Naive B cell (primary cell): ENCODE measurements at places on chromosomes 7 and 10.
A peak's percentile ranks its signal among the peaks of the same experiment; 100 is the strongest.

DNA sequence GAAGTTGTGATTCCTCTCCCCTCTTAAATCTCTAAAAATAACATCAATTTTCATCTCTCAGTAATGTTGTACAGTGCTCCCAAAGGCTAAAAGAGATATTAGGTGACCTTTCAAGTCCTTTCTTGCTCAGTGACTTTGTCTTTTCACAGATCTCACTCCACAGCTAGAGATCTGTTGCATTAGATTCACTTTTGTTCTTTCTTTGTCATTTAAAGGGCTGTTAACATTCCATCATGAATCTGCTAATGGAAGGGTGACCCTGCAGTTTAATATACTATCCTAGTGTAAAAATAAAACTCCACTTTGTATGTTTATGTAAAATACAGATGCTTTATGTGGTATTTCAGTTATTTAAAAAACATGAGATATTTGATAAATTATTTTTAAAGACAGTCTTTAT, 30.5 kb downstream of the GNAI1 start:
- DNase-seq, result no peak

DNA sequence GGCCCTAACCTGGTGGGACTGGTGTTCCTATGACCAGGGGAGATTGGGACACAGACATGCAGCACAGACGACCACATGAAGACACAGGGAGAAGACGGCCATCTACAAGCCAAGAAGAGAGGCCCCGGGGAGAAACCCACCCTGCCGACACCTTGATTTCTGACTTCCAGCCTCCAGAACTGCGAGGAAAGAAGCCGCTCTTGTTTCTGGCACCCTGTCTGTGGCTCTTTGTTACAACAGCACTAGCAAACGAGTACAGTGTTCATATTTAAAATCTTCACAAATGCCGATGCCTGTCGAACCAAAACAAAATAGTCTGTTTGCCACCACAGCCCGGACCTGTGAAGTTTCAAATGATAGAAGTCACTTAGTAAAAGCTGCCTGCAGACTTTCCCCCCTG, 132.3 kb downstream of the ACTR3B start:
- DNase-seq, result no peak

- DNase-seq, result no peak
Observed at GRCh38 chr7:141157138-141157765, 83.4 kb downstream of the TMEM178B start.

DNA sequence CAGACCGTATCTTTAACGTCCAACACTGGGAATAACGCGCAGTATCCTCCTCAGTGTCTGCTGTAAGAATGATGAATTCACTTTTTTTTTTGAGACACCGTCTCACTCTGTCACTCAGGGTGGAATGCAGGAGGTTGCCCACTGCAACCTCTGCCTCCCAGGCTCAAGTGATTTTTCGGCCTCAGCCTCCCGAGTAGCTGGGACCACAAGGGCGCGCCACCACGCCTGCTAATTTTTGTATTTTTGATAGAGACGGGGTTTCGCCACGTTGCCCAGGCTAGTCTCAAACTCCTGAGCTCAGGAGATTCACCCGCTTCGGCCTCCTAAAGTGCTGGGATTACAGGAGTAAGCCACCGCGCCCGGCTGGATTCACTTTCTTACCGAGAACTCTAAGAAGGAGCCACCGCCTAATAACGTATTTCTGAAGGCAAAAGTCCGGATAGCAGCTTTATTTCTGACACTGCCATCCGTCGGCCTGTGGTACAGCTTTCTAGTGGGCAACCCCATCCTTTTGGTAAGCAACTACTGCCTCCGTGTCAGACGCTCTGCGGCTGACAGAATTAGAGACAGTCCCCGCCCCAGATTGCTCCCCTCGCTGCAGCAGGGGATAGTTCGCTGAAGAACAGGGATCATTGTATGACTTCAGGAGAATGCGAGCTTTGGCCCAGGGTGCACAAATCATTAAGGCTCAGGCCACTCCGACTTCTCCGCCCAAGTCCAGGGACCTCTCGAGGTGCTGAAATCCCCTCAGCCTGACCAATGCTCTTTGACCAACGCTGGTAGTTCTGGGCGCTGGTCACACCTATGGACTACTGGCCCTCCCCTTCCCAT, 662 bp downstream of the POLR3A start:
- DNase-seq, result no peak

DNA sequence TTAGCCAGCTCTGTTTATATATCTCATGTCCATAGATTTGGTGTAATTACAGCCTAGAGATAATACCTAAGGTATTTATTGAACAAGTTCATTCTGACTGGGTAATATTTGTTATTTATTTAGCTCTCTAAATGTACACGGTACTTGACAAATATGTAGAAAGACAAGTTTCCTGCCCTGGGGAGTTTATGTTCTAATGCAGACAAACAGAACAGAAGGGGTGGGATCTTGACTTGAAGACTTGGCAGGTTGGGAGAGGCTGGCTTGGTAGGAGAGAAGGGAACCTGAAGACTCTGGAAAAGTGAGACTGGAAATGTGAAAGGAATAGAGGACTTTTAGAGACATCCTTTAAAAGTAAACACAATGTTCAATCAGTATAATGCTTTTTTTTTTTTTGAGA, 97.7 kb upstream of the CDK6 start:
- no peak for DNase-seq

- DNase-seq, result no peak
Observed at GRCh38 chr7:23514755-23515154, 17.0 kb downstream of the TRA2A start.

- no peak for DNase-seq
Observed at GRCh38 chr10:53534428-53534827, 761.8 kb upstream of the MBL2 start.

GRCh38 chr10:122421054-122421625, 33.3 kb upstream of the ARMS2 start:
- DNase-seq, result no peak

- DNase-seq, result no peak
Observed at GRCh38 chr10:29479081-29479925, 155.5 kb downstream of the SVIL start.

DNA sequence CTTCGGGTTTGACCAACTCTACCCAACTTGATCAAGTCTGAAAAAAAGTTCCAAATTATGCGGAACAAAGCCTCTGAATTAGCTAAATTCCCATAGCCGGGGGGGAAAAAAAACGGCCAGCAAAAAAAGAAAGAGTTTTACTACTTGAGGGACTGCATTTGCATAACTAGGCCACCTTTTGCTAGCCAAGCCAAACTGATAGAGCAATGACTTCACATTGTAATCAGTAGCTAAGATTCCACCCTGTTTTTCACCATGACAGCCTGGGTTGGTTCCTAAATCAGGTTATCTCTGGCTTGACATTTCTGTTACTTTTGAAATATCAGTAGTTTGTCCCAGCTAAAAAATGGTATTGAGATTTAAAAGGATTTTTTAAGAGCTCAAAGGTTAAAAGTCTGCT, 31.4 kb upstream of the CREB3L2 start:
- DNase-seq, result no peak

DNA sequence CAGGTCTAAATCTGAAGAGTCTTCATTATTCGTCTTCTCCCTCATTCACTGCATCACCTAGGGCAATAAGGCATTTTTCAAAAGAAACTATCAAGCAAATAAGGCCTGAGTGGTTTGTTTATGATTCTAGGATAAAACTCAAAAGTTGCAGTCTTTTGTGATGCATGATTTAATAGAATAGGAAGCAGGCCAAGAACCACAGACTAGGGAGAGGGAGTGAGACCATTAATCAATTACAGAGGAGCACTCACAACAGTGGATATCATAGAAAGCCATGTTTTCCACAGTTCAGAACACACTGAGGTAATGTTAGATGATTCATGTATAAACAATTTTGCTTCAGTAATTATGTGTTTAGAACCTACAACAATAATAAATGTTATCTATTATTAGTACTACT, 87.8 kb upstream of the LRRTM3 start:
- no peak for DNase-seq

GRCh38 chr10:71770255-71770654, 3.1 kb downstream of the VSIR start:
- DNase-seq, result no peak

DNA sequence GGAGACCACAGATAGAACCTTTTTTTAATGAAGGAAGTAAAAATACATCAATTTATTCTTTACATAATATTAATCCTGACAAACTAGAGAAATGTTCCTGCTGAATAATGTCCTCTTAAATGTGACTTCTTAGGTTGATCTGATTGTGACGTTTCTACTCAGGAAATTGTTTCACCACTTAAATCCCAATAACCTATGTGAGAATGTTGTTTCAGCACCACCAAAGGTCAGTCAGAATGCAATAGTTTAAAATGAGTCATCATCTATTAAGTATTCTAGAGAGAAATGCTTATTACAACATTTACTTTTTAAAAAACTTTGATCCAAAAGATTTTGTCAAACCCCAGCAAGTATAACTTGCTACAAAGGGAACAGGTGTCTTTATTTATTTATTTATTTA, 155.4 kb upstream of the CACNA2D1 start:
- DNase-seq, result no peak

GRCh38 chr10:8049045-8049864, 5.2 kb upstream of the GATA3 start:
- no peak for DNase-seq

GRCh38 chr7:30617359-30617758, 22.7 kb downstream of the GARS1 start:
- DNase-seq, result no peak

GRCh38 chr10:77630507-77630848, 7.1 kb downstream of the KCNMA1 start:
- no peak for DNase-seq

DNA sequence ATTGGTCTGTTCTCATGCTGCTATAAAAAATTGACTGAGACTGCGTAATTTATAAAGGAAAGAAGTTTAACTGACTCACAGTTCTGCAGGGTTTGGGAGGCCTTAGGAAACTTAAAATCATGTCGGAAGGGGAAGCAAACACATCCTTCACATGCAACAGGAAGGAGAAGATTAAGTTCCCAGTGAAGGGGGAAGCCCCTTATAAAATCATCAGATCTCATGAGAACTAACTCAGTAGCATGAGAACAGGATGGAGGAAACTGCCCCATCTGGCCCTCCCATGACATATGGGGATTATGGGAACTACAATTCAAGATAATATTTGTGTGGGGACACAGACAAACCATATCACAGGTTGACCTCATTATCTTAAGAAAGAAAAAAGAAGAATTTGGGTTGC, 134.5 kb downstream of the PPP1R3A start:
- DNase-seq, result no peak

DNA sequence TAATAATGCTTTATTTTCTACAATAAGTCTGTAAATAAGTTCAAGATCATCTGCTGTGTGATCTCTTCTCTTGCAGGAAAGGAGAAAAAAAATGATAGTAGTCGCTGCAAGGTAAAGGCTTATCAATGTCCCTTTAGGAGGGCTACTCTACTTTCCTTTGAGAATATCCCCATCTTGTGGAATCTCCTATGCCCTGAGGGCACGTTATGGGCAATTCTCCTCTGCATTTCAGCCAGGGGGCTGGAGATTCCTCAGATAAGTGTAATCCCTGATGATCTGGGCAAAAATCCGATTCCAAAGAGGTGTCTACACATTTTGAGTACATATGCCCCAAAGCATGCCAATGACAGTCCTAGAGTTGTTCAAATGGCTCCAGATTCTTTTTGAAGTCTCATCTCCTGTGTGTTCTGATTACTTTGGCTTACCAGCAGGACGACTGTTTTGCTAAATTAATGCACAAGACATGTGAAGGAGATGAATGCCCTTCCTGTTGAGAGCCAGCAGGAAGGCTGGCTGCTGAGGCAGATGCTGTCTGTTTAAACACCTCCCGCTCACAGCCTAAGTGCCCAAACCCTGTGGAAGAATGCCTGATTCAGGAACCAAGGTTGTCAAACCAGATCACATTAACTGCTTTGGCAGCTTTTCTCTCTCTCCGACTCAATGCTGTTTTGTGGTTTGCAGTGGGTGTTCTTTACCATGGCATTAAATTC, 171.2 kb upstream of the COL1A2 start:
- peak; percentile 2 for DNase-seq

- DNase-seq, result no peak
Observed at GRCh38 chr7:96182424-96183158, 139.3 kb downstream of the SLC25A13 start.

GRCh38 chr7:41097501-41097900, 605.4 kb downstream of the INHBA start:
- no peak for DNase-seq

GRCh38 chr7:5231116-5231515, 41.1 kb downstream of the WIPI2 start:
- DNase-seq, result peak; percentile 35

- DNase-seq, result no peak
Observed at GRCh38 chr7:104804696-104805095, 209.3 kb upstream of the KMT2E start.

GRCh38 chr7:137371616-137372015, 28.1 kb upstream of the PTN start:
- no peak for DNase-seq

- no peak for DNase-seq
Observed at GRCh38 chr10:7857262-7857661, 39.0 kb downstream of the TAF3 start.

DNA sequence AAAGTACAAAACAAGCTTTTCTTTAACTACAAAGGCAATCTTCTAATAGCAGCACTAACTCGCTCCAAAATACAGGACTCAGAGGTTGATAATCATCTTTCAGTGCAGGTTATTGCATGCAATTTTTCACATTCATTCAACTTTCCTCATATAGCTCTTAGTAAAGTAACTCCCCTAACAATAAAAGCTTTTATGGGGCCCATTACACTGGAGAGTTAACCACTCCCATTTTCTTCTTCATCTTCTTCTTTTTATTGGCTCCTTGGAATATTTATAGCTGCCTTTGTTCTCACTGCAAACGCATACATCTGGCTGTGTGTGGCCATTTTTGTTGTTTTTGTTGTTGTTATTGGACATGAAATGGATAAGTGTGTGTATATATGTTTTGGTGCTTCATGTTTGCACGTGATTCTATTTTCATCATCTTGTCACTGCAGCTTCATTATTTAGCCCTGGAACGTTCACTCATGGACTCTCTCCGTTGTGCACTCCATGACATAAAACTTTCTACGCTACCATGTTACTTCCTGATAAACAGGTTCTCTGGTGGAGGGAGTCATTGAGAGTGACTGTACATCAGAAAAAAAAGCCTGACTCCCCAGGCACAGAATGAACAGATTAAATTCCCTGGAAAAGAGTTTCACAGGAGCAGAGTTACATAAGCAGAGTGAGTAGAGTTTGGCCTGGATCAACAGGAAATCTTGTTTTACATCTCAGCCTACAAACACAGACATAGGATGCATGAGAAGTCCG, 236.4 kb upstream of the SP4 start:
- DNase-seq, result no peak
